GOT3 (cell line): ENCODE measurements at places on chromosomes 2 and 18.
A peak's percentile ranks its signal among the peaks of the same experiment; 100 is the strongest.

GRCh38 chr2:1140389-1141003 lies 189.8 kb downstream of the SNTG2 start:
- no peak for DNase-seq

GRCh38 chr2:231332872-231333500 lies 62.5 kb upstream of the B3GNT7 start:
- no peak for DNase-seq

DNA sequence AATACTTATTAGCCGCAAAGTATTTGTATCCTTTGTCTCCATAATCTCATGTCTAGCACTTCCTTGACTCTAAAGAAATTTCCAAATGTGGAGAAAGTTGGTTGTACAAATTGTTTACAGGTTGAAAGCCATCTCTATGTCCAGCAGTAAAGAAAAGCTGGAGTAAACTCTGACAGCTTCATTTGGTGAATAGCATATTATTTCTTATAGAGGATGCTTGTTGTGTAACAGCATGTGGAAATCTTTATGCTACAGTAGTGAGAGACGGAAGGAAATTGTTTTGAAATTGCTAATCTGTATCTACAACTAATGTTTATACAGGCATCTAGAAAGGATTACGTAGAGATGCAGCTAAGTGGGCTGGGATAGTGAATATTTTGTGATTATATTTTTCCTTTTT lies 78.5 kb downstream of the UGGT1 start:
- no peak for DNase-seq

GRCh38 chr2:108555572-108555971 lies 21.3 kb downstream of the LIMS1 start:
- no peak for DNase-seq

DNA sequence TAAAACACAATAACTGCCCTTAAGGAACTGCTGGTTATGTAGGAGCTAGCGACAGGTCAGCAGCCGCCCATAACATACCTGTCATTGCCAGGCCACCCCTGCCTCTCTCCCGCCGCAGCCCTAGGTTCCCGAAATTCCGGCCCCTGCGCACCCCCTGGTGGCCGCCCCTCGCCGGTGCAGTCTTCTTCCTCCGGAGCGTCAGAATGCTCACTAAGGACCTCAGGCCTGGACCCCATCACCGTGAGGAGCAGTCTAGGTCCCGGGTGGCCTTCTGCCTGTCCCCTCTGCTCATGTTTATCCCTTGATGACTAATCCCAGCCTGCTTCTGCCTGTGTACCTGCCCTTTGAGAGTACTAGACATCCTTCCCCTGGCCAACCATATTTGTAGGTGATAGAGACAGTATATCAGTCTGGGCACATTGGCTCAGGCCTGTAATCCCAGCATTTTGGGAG lies 115.7 kb upstream of the SLC1A4 start:
- DNase-seq = peak; percentile 18

- no peak for DNase-seq
Observed at GRCh38 chr2:31204783-31205182, 12.5 kb downstream of the CAPN14 start.

DNA sequence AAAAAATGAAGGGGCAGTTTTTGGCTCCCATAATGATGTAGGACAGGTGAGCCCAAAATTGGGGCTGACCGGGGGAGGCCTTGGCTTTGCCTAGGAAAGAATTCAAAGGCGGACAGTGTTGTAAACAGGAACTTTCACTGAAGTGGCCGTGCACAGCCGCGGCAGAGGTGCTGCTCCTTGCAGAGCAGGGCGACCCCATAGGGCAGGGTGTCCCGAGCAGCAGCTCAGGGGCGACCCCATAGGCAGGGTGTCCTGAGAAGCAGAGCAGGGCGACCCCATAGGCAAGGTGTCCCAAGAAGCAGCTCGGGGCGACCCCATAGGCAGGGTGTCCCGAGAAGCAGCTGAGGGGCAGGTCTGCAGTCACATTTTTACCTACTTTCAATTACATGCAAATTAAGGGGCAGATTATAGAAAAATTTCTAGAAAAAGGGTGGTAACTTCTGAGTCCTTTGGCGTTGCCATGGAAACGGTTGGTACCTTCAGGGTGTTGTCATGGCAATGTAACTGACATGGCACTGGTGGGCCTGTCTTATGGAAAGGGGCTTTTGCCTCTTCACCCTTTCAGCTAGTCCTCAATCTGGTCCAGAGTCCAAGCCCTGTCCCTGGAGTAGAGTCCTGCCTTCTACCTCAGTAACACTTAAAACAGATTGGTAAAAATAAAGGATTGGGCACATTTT lies 134.5 kb downstream of the FBXO15 start:
- no peak for DNase-seq

GRCh38 chr18:48535956-48536355 lies 2.9 kb upstream of the CTIF start:
- DNase-seq = no peak

- no peak for DNase-seq
Observed at GRCh38 chr2:203605302-203605701, 70.2 kb upstream of the RAPH1 start.

DNA sequence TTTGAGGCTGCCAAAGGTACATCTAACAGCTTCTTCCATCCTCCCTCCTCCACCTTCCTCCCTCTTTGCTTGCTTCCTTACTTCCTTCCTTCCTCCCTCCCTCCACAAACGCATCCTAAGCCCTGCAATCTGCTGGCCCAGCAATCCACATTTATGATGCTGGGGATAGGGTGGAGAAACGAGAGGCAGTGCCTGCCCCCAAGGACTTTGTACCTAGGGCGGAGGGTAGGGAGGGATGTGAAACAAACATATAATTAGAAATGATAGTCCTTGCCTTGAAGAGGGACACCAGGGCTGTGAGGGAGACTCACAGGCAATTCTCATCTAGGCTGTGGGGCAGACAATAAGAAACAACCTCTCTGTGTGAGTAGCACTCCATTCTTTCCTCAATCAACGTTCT lies 188.3 kb downstream of the ANKRD30B start:
- DNase-seq = no peak

GRCh38 chr18:45423659-45424058 lies 191.6 kb upstream of the SLC14A2 start:
- no peak for DNase-seq

- no peak for DNase-seq
Observed at GRCh38 chr2:30655660-30656059, 151.6 kb downstream of the CAPN13 start.

GRCh38 chr2:230429513-230429912 lies 13.5 kb downstream of the SP100 start:
- no peak for DNase-seq

DNA sequence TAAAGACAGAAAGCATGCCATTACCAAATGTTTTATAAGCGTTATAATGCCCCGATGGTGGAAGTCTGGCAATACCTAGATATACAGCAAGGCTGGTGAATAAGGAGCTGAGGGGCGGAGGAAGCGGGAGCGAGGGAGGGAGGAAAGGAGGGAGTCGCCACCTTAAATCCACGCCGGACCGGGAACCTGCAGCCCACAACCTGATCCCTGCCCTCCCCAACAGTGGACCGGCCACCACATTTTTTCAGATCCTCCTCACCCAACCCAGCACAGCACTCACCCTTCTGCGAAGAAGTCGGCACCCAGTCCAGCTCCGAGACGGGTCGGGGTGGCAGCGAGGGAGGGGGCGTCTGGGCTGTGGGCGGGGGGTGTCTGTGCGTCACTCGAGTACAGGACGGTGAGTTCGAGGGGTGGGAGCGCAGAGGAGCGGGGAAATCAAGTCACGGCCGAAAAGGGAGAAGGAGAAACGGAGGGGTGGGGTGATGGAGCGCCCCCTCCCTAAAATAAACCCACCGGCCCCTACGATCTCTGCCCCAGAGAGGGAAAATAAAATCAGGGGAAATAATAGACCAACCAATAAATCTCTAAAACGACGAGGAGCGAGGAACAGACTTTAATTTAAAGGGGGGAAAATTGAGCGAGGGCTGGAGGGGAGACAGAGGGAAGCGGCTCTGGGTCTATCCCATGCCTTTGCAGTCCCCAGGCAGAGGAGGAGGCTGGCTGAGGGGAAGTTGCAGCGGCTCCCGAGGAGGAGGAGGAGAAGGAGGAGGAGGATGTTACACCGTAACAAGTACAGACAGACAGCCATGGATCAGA lies 96.5 kb upstream of the SERTAD2 start:
- DNase-seq = no peak

DNA sequence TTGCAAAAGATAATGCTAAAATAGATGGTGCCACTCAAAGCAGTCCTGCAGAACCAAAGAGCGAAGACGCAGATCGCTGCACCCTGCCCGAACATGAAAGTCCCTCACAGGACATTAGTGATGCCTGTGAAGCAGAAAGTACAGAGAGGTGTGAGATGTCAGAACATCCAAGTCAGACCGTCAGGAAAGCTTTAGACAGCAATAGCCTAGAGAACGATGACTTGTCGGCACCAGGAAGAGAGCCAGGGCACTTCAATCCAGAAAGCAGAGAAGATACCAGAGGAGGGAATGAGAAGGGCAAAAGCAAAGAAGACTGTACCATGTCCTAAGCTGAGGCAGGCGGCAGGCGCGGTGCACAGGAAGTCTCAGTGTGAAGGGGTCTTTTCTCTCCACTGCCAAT lies 34.8 kb upstream of the RBM44 start:
- no peak for DNase-seq

GRCh38 chr2:17792515-17792914 lies 23.7 kb upstream of the MSGN1 start:
- DNase-seq = no peak

- DNase-seq = no peak
Observed at GRCh38 chr2:233501198-233502076, 65.1 kb downstream of the USP40 start.

GRCh38 chr2:190532581-190532980 lies 1.9 kb downstream of the NEMP2 start:
- DNase-seq = no peak

DNA sequence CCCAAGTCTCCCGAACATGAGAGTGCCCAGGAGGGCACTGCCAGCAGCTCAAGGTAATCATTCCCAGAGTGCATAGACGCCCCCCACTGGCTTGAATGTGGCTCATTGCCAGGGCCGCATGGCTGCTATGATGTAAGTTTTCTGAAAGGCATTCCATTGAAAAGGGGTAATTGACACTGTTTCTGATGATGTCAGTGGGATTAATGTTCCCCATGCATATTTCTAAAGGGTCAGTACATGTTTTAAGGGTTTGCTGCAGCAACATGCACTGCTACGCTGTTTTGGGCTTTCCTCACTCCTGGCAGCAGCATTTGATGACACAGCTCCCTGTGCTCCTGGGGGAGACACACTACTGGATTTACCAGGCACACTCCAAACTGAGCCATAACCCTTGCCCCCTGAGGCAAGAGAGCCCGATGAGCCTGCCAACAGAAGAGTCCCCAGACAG lies 36.7 kb downstream of the KIAA2012 start:
- no peak for DNase-seq

DNA sequence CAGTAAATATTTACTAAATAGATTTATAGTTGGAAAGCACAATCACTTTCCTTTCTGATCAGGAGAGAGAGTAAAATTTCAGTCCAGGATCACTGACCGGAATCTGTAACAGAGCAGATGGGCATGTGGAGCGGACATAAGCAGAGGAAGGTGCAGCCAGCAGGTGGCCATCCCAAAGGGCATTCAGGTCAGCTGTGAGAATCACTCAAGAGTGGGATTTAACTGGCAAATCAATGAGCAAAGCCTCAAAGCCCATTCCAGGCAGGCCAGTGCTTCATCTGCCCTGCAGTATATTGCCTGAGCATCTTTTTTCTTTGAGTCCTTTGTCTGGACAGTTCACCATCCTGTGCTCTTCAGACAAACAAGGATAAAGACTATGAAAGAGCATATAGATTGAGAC lies 166.4 kb upstream of the SLC14A2 start:
- DNase-seq = no peak

- peak; percentile 63 for DNase-seq
Observed at GRCh38 chr2:39513641-39514094, 76.6 kb upstream of the MAP4K3 start.

DNA sequence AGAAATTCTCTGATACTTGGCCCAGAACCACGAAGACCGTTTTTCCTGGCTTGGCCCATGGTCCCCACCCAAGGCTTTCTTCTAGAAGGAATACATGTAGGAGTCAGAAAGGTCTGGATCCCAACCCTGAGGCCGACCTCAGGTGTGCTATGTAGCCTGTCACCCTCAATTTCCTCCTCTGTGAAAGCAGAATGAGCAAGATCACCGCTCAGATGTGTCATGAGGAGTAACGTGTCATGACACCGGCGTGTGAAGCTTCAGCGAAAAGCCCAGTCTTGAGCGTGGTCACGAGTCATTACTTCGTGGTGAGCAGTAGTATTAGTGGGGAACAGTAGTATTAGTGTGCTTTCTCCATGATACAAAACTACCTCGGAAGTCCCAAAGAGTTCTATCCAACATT lies 103.4 kb downstream of the ALPK2 start:
- DNase-seq = no peak

DNA sequence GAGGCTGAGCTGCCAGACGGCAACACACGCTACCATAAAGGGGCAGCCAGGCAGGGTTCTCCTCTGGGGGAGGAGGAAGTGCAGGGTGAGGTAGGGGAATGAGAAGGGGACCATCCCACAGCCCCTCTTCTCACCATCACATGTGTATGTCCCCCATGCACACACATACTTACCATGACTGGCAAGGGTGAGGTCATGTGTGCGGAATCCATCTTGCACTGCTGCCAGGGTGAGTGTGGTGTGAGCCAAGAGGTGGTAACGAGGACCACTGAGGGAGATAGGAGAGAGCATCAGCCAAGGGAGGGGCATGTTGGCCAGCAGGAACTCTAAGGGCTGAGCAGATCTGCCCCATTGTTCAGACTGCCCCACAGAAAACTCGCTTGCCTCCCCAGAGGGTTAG lies 7.1 kb downstream of the WDR54 start:
- DNase-seq = no peak

DNA sequence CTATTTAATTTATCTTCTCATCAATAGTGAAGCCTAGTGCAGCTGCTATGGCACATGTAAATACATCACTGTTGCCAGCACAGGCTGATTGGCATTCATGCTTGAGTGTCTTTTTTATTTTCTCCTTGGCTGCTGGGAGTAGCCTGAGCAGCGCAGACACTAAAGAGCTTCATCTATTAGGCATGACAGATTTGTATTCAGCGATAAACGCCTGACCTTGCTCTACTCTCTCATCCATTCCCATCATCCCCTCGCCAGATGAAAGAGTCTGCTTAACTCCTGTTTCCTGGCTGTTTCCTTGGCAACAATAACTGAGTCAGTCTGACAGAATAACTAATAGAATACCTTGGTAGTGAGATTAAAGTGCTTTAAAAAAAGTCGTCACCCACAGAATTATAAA lies 753.6 kb downstream of the DCC start:
- DNase-seq = no peak

GRCh38 chr2:72989770-72990556 lies 72.6 kb downstream of the EMX1 start:
- DNase-seq = no peak

- DNase-seq = no peak
Observed at GRCh38 chr2:25341011-25341727, 556 bp downstream of the DNMT3A start.

GRCh38 chr2:166230024-166230723 lies 102.4 kb upstream of the SCN1A start:
- DNase-seq = no peak
